ENCODE measurements at places on chromosomes 12 and 14.

DNA sequence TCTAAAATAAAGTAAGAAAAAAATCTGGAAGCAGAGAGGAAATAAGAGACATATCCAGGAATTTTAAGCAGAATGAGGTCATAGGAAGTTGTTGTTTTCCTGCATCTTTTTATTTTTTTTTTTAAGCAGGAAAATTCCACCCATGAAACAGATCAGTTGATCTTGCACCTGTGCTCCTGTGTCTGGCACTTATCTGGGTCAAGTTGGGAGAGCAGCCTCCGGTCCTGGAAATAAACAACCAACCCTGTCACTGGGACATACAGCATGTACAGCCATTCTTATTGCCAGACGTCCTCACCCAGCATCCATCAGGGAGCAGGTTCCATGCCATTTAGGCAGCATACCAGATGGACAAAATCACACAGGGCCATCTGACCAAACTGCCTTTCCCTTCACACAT is 266.0 kb upstream of the BTG1 start:
- no peak for DNase-seq

DNA sequence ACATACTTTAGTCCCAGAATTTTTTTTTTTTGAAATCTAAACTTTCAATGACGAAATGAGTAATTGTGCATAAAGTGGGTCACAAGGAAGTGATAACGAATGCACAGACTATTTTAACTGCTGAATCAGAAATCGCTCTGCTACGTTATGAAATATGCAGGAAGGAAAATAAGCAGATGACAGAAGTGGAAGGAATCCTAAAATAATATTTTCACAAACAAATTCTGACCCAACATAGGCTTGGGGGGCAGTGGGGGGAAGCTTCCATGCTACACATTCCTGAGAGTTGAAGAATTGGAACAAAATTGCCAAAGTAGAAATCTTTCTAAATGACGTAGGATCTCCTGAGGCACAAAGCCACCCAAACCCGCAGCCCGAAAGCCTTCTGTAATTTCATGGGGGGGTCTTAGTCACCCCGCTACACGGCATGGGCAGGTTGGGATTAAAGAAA is 89.6 kb downstream of the ARF6 start:
- no peak for DNase-seq

GRCh38 chr12:4477129-4477528 is 31.5 kb upstream of the FGF6 start:
- peak; percentile 16 for DNase-seq

- no peak for DNase-seq
Measured at GRCh38 chr14:84087986-84088531, 1441.9 kb upstream of the FLRT2 start.

DNA sequence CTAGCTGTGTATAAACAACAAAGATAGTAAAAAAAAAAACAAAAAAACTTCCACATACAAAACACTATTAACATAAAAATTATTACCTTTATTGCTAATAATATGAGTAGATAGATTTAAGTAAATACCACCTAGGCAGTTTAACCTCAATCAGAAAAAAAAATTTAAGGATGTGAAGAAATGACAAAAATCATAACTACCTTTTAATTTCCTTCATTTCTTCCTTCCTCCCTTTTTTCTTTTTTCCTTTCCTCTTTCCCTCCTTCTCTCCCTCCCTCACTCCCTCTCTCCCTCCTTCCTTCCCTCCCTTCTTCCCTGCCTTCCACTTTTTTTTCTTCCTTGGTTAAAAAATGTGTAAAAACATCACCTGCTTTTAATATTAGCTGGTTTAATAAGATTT is 81.7 kb downstream of the SOX5 start:
- no peak for DNase-seq

DNA sequence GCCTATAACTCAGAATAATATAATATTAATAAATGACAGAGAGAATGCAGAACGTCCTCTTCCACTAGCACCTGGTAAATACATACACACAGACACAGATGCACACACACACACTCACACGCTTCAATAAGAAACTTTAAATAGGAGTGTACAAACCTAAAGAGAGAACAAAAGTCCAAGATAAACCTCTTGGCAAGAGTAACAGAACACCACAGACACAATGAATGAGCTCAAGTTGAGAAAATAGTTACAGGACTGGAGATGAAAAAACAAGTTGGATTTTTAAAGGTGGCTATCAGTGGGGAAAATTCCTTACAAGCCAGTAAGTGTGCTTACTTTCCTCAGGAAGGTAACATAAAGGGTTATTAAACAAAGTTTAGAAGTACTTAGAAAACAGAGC is 35.2 kb downstream of the CRY1 start:
- DNase-seq: no peak

Data from suppressor macrophage treated with lipopolysaccharide for 1 hour (primary cell).